ENCODE measurements at places on chromosomes 1 and 21. TPM values are rescaled to one million over a fixed set of nuclear protein-coding genes. Genes with fewer than 3 reads are reported as not detected.
A peak's percentile ranks its signal among the peaks of the same experiment; 100 is the strongest.

Gene F5
- total RNA-seq = 6.1 TPM

Gene SPOCD1
- total RNA-seq = 0.61 TPM

Gene TEDDM1
- total RNA-seq = not detected

Gene WNT3A
- total RNA-seq = not detected

Gene NHLH1
- total RNA-seq = 0.42 TPM

Gene KLHDC8A
- not detected for total RNA-seq

Gene MIER1
- 81.3 TPM for total RNA-seq

Gene TDRD10
- total RNA-seq = not detected

Gene COG2
- total RNA-seq = 41.5 TPM

Gene TIE1
- total RNA-seq = not detected

Gene LMX1A
- not detected for total RNA-seq

Gene SERBP1
- 148 TPM for total RNA-seq

Gene OLIG2
- not detected for total RNA-seq

- no peak for DNase-seq
- no peaks in the 10 kb centered on the region for H3K27me3 ChIP-seq
- H3K4me3 ChIP-seq = no peak overlapping the region
- H3K4me1 ChIP-seq = no peaks in the 10 kb centered on the region
- no peaks in the 10 kb centered on the region for H3K36me3 ChIP-seq
- H3K27ac ChIP-seq = no peak overlapping the region
These were observed 359.7 kb upstream of the CAMK1G start for GRCh38 chr1:209223791-209224190.

- no peak overlapping the region for H3K27ac ChIP-seq
- H3K4me3 ChIP-seq = no peak overlapping the region
- H3K4me1 ChIP-seq = no peaks in the 10 kb centered on the region
- H3K36me3 ChIP-seq = no peaks in the 10 kb centered on the region
These were observed 381.1 kb upstream of the PKN2 start for GRCh38 chr1:88302843-88303486.

- no peaks in the 10 kb centered on the region for H3K27me3 ChIP-seq
- H3K27ac ChIP-seq = no peak overlapping the region
- DNase-seq = no peak
These were observed 60.5 kb downstream of the GLIS1 start for GRCh38 chr1:53678507-53678906.

GRCh38 chr1:170630977-170631376 lies 33.0 kb upstream of the PRRX1 start:
- H3K27me3 ChIP-seq = no peaks in the 10 kb centered on the region
- no peak overlapping the region for H3K4me3 ChIP-seq
- H3K4me1 ChIP-seq = no peaks in the 10 kb centered on the region
- H3K36me3 ChIP-seq = no peaks in the 10 kb centered on the region
- H3K27ac ChIP-seq = no peak overlapping the region
- DNase-seq = no peak

DNA sequence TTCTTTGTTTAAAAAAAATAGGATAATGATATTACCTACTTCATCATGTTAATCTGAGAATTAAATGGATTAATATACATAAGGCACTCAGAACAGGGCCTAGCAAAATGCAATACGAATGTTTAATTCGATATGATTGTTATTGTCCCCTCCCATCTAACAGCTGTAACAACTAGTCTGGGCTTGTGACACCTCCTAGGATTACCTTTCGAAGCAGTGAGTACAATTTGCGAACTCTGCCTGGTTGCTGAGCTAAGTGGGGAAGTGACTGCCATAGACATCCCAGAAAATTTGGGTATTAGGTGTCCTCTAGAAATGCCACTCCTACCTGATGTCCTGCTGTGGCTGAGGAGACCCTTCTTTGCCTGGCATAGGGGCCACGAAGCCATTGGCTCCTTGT lies 3.0 kb downstream of the RASSF5 start:
- H3K36me3 ChIP-seq = no peaks in the 10 kb centered on the region
- no peak for DNase-seq
- peaks cover 4% of the 10 kb centered on the region for H3K27me3 ChIP-seq
- no peak overlapping the region for H3K27ac ChIP-seq
- no peak overlapping the region for H3K4me3 ChIP-seq

- H3K4me1 ChIP-seq = peaks cover 18% of the 10 kb centered on the region
- peak; percentile 37 for DNase-seq
- no peaks in the 10 kb centered on the region for H3K36me3 ChIP-seq
- H3K4me3 ChIP-seq = no peak overlapping the region
- no peak overlapping the region for H3K27ac ChIP-seq
These were observed 450 bp upstream of the POU3F1 start for GRCh38 chr1:38046884-38047602.

- peak overlapping the region; percentile 93 for H3K4me3 ChIP-seq
- peak overlapping the region; percentile 86 for H3K27ac ChIP-seq
- DNase-seq = no peak
- H3K36me3 ChIP-seq = no peaks in the 10 kb centered on the region
- no peaks in the 10 kb centered on the region for H3K27me3 ChIP-seq
These were observed 1.7 kb downstream of the SOAT1 start for GRCh38 chr1:179295164-179295755.

DNA sequence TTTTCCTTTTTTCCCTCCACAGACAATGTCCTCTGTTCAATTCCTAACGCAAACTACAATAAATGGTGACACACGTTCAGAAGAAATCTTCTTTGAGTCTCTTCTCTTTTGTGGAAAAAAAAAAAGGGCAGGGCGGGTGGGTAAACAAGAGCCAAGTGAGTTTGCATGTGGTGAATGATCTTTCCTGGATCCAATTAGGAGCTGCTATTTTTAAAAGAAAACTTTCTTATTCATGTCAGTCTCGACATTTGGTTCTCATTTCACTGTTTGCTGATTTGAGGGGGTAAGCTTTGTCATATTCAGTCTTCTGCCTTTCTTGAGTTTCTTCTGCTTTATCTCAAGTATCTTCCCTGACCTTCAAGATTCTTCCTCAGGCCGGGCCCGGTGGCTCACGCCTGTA lies 29.2 kb upstream of the KIF1B start:
- no peak for DNase-seq
- H3K36me3 ChIP-seq = peaks cover 13% of the 10 kb centered on the region
- H3K4me1 ChIP-seq = no peaks in the 10 kb centered on the region

GRCh38 chr1:243213045-243213787 lies 41.9 kb downstream of the CEP170 start:
- no peaks in the 10 kb centered on the region for H3K4me1 ChIP-seq
- H3K4me3 ChIP-seq = no peak overlapping the region
- H3K27ac ChIP-seq = no peak overlapping the region
- DNase-seq = no peak
- H3K36me3 ChIP-seq = no peaks in the 10 kb centered on the region

- H3K36me3 ChIP-seq = no peaks in the 10 kb centered on the region
- no peaks in the 10 kb centered on the region for H3K27me3 ChIP-seq
- H3K4me3 ChIP-seq = no peak overlapping the region
- no peaks in the 10 kb centered on the region for H3K4me1 ChIP-seq
These were observed 162.3 kb downstream of the CTH start for GRCh38 chr1:70573317-70573843.

GRCh38 chr1:2969845-2970291 lies 51.4 kb upstream of the ACTRT2 start:
- H3K27ac ChIP-seq = no peak overlapping the region
- no peaks in the 10 kb centered on the region for H3K36me3 ChIP-seq
- H3K4me1 ChIP-seq = no peaks in the 10 kb centered on the region
- H3K27me3 ChIP-seq = no peaks in the 10 kb centered on the region

DNA sequence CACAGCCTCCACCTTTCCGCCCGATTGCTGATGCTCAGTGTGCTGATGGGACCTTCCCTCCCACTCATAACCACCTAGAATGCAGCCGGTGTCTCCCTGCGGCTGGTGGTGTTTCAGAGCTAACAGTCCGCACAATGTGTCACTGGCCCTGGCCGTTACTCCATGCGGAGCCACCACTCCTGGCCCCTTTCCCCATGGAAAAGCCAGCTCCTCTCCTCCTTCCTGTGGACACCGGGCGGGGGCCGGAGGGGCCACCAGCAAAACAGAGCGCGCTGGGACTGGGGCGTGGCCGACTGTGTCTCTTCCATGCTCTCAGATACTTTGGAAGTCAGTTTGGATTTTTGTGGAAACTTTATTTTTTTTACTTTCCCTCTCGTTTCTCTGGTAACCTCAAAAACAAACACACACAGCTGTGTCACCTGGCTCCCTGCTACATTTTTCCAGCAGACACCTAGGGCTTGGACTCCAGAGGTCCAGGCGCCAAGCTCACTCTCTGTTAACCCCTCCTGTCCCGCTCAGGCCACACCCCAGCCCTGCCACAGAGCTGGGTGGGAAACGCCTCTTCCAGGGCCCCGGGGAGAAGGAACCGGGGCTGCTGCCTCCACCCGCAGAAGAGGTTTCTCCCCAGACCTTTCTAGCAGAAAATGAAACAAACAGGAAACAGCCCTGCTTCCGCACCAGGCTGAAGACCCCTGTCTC lies 32.5 kb upstream of the COL6A2 start:
- H3K4me1 ChIP-seq = no peaks in the 10 kb centered on the region
- no peak overlapping the region for H3K27ac ChIP-seq
- peaks cover 17% of the 10 kb centered on the region for H3K27me3 ChIP-seq
- H3K36me3 ChIP-seq = no peaks in the 10 kb centered on the region

GRCh38 chr1:168960595-168960994 lies 145.9 kb upstream of the ATP1B1 start:
- no peaks in the 10 kb centered on the region for H3K27me3 ChIP-seq
- no peak overlapping the region for H3K4me3 ChIP-seq
- H3K36me3 ChIP-seq = no peaks in the 10 kb centered on the region
- no peak overlapping the region for H3K27ac ChIP-seq

DNA sequence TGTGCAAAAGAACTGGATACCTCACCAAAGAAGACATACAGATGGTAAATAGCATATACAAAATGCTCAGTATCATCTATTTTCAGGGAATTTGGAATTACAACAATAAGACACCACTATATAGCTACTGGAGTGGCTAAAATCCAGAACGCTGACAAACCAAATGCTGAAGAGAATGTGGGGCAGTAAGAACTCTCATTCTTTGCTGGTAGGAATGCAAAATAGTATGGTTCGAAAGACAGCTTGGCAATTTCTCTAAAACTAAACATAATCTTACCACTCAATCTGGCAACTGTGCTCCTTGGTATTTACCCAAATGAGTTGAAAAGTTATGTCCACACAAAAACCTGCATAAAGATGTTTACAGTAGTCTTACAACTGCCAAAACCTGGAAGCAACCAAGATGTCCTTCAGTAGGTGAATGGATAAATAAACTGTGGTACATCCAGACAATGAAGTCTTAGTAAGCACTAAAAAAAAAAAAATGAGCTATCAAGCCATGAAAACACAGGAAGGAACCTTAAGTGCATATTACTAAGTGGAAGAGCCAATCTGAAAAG lies 26.5 kb downstream of the TARBP1 start:
- no peaks in the 10 kb centered on the region for H3K27me3 ChIP-seq
- H3K4me1 ChIP-seq = no peaks in the 10 kb centered on the region
- peaks cover 4% of the 10 kb centered on the region for H3K36me3 ChIP-seq
- no peak overlapping the region for H3K27ac ChIP-seq
- no peak for DNase-seq
- H3K4me3 ChIP-seq = no peak overlapping the region
